Activated T-helper 17 cell treated with anti-CD3 and anti-CD28 coated beads, Interleukin-2, amount 50 U/mL, for 72 hours (primary cell): ENCODE measurements at places on chromosomes 1 and 21.

GRCh38 chr1:42941640-42942330 lies 16.9 kb downstream of the SLC2A1 start:
- peak; percentile 39 for ATAC-seq
- H3K36me3 ChIP-seq: peaks cover 100% of the 10 kb centered on the region
- peaks cover 73% of the 10 kb centered on the region for H3K4me1 ChIP-seq
- no peaks in the 10 kb centered on the region for H3K27me3 ChIP-seq
- peak overlapping the region; percentile 92 for H3K27ac ChIP-seq

- H3K27me3 ChIP-seq: no peaks in the 10 kb centered on the region
- peaks cover 14% of the 10 kb centered on the region for H3K36me3 ChIP-seq
- H3K4me1 ChIP-seq: peaks cover 48% of the 10 kb centered on the region
- H3K27ac ChIP-seq: peak overlapping the region; percentile 93
Observed at GRCh38 chr1:211831558-211832323, 1.2 kb upstream of the LPGAT1 start.

GRCh38 chr1:9992910-9993309 lies 4.1 kb upstream of the RBP7 start:
- no peak overlapping the region for H3K4me3 ChIP-seq
- H3K27me3 ChIP-seq: peaks cover 14% of the 10 kb centered on the region
- no peak overlapping the region for H3K27ac ChIP-seq
- peaks cover 5% of the 10 kb centered on the region for H3K4me1 ChIP-seq

DNA sequence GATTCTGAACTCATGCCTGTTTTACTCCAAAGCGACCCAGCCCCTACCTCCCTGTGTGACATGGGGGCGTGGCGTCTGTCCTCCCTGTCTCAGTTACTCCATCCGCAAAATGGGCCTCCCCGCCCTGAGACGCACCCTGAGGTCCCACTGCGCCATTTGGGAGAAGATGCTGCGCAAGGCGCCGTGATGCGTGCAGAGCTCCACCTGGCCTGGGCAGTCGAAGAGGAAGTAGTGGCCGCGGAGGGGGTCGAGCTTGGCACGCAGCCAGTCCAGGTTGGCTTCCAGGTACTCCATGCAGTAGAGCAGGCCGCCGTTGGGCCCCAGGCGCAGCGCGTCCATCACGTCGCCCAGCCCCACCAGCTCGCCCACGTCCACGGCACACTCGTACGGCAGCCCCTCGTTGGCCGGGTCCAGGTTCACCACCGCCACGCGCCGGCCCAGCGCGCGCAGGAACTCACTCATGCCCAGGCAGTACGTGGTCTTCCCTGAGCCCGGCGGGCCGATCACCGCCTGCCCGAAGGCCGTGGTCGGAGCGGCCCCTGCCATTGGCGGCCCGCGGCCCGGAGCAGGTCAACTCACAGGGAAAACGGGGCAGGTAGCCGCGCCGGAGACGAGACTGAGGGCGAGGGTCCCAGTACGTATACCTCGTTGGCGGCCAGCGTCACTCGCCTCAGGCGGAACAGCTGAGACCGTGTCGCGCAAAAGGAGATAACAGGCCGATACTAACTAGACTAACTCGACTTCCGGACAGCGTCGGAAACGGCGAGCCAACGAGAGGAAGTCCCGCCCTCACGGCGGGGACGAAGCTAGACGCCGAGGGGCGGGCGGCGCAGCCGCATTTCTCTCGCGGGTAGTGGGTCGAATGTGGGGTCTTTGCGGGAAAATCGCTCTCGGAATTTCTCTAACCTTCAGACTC lies at the start of gene GPN2:
Gene GPN2 (minus strand): TSS at position 733 of the 916 bp plus-strand sequence. CDS start 187 bp downstream, at position 546.
- no peaks in the 10 kb centered on the region for H3K27me3 ChIP-seq
- peaks cover 87% of the 10 kb centered on the region for H3K36me3 ChIP-seq

DNA sequence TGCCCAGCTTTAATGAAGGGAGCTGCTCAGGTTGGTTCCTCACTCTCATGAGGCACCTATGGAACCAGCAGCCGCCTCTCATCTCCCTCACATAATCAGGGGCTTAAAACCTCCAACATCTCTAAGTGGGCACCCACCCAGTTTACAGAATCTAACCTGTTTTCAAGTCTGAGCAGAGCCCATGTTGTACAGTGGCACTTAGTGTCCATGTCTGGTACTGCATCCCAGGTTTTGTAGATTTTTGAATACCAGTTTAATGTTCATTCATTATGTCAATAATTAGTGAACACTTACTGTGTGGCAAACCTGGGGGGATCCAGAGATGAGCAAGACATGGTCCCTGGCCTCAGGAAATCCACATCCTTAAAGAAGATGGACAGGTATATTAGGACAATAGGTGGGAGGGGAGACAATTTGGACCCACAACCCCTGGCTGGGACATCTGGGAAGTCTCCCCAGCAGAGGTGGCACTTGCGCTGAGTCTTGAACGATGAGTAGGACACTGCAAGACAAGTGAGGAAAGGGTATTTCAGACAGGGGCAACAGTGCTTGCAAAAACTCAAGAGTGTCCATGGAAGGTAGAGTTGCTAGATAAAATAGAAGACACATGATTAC lies 83.3 kb downstream of the LACTBL1 start:
- ATAC-seq: no peak
- no peaks in the 10 kb centered on the region for H3K36me3 ChIP-seq
- no peaks in the 10 kb centered on the region for H3K27me3 ChIP-seq
- no peak overlapping the region for H3K27ac ChIP-seq
- H3K4me1 ChIP-seq: peaks cover 11% of the 10 kb centered on the region

DNA sequence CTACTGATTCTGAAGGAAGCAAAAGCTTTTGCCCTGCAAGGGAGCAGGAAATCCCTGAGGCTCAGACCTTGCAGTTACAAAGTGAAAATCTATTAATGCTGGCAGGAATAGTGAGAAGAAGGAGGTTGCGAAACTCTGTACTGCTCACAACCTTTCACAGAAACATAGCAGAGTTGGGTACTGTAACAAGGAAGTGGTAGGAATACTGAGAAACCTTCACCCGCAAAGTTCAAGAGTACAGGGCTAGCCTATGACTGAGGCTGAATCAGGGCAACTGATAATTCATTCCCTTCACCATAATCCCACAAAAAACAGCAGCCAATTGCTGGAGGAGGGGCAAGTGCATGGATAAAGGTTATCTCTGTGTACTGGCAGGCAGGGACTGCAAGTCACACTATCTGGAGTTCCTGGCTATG lies 23.9 kb upstream of the KCTD3 start:
- H3K4me3 ChIP-seq: no peak overlapping the region
- H3K27ac ChIP-seq: no peak overlapping the region
- no peaks in the 10 kb centered on the region for H3K4me1 ChIP-seq
- H3K27me3 ChIP-seq: no peaks in the 10 kb centered on the region
- ATAC-seq: peak; percentile 87
- no peaks in the 10 kb centered on the region for H3K36me3 ChIP-seq

DNA sequence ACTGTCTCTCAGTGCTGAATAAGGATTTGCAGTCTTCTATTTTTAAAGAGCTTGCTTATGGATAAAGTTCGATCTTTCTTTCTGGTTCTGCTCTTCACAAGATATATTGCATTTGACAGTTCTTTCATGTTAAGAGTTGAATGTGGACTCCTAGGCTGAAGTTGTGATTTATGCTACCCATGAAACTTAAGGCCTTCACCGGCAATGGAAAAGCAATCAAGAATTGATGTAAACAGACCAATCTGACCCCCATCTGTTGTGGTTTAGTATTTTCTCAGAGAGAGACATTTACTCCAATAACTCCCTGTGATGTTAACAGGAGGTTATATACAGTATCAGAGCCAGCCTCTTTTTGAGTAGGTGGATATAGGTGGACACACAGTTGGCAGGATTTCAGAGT lies 165.8 kb downstream of the PAPPA2 start:
- no peaks in the 10 kb centered on the region for H3K36me3 ChIP-seq
- H3K27ac ChIP-seq: no peak overlapping the region
- H3K4me3 ChIP-seq: no peak overlapping the region
- ATAC-seq: no peak
- peaks cover 4% of the 10 kb centered on the region for H3K27me3 ChIP-seq

DNA sequence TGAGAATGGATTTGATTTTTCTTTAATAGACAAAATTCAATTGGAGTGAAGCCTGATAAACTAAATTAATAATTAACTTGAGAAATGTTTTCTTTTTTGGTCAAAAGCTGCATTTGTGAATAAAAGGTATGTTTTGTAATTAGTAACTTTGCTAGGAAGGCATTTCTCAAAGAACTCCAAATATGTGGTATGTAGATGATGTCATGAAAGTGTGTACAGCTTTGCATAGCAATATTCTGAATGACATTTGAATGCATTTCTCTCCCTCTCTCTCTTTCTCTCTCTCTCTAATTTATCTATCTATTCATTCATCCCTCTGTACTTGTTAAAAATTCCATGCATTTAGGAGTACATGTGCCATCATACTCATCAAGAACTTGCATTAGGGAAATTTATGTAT lies 109.1 kb upstream of the ADAMTS5 start:
- H3K4me1 ChIP-seq: no peaks in the 10 kb centered on the region
- H3K4me3 ChIP-seq: no peak overlapping the region
- no peak overlapping the region for H3K27ac ChIP-seq
- no peaks in the 10 kb centered on the region for H3K27me3 ChIP-seq
- ATAC-seq: no peak
- H3K36me3 ChIP-seq: no peaks in the 10 kb centered on the region

GRCh38 chr1:67801903-67802302 lies 31.4 kb downstream of the GNG12 start:
- no peak for ATAC-seq
- no peak overlapping the region for H3K4me3 ChIP-seq
- no peak overlapping the region for H3K27ac ChIP-seq
- H3K4me1 ChIP-seq: no peaks in the 10 kb centered on the region

DNA sequence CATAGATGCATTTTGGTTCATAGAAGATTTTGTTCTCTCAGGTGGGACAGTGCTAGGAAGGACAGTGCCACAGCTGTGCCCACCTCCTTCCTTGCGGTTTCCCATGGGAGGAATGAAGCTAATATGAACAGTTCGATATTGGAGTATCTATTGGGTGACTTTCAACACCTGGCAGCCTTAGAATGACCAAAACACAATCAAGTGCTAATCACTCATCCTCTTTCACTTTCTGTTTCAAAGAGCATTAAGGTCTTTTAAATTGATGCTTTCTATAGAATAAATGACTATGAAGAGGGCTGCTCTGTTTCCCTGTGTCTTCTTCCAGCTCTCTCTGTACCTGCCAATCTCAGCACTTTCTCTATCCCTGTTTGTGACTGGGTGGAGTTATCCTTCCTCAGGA lies 784.0 kb downstream of the MRPL39 start:
- H3K27me3 ChIP-seq: no peaks in the 10 kb centered on the region
- no peak for ATAC-seq
- no peak overlapping the region for H3K4me3 ChIP-seq
- no peak overlapping the region for H3K27ac ChIP-seq

DNA sequence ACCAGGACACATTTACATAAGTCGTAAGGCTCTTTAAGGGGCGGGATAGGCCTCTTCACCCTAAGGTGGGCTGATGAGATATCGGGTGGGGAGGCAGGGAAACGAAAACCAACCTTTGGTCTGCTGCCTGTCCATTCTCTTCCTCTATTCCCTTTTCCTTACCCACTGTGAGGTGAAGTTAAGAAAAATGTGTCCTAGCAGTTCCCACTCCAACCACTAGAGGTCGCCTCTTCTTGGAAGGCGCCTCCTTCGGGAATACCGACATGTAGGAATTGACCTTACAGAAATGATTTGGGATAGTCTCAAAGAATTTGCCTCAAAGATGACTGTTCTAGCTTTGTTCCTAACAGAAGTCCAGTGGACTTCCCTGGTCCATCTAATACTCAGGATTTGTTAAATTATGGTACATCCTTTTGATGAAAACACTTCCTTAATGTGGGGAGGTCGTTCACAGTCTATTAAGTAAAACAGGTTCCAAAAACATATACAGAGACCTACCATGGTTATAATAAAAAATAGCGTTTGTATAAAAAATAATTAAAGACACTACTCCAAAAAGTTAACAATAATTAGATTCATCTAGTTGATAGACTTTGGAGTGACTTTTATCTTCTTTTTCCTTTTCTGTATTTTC lies 14.1 kb downstream of the AZIN2 start:
- peaks cover 17% of the 10 kb centered on the region for H3K4me1 ChIP-seq
- H3K36me3 ChIP-seq: no peaks in the 10 kb centered on the region
- no peak overlapping the region for H3K4me3 ChIP-seq
- no peak for ATAC-seq

GRCh38 chr1:87428883-87429282 lies 100.2 kb downstream of the LMO4 start:
- ATAC-seq: no peak
- no peak overlapping the region for H3K4me3 ChIP-seq
- no peaks in the 10 kb centered on the region for H3K36me3 ChIP-seq
- H3K27me3 ChIP-seq: peaks cover 12% of the 10 kb centered on the region
- H3K4me1 ChIP-seq: no peaks in the 10 kb centered on the region

- no peaks in the 10 kb centered on the region for H3K36me3 ChIP-seq
- no peak for ATAC-seq
- H3K27me3 ChIP-seq: peaks cover 9% of the 10 kb centered on the region
- no peak overlapping the region for H3K27ac ChIP-seq
Observed at GRCh38 chr21:41666641-41667081, 100.2 kb downstream of the RIPK4 start.

DNA sequence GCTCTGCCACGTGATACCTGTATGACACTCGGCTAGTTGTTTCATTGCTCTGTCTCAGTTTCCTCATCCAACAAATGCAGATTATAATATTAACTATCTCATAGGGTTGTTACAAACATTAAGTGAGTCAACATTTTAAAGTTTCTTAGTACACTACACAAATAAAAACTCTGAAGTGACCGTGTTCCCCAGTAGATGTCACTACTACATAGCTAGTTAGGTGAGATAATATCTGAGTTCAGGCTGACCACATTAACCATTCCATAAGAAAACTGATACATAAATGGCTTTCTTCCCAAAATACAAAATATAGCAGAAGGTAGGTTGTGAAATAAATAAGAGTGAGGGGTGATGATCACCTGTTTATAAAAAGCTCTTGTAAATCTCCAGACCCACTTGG lies 214.1 kb downstream of the NUF2 start:
- H3K36me3 ChIP-seq: no peaks in the 10 kb centered on the region
- ATAC-seq: no peak
- no peak overlapping the region for H3K4me3 ChIP-seq
- no peaks in the 10 kb centered on the region for H3K4me1 ChIP-seq
- no peaks in the 10 kb centered on the region for H3K27me3 ChIP-seq
- no peak overlapping the region for H3K27ac ChIP-seq

- H3K27ac ChIP-seq: no peak overlapping the region
- H3K4me3 ChIP-seq: no peak overlapping the region
- peaks cover 87% of the 10 kb centered on the region for H3K36me3 ChIP-seq
- ATAC-seq: no peak
- H3K27me3 ChIP-seq: no peaks in the 10 kb centered on the region
Observed at GRCh38 chr1:171727778-171728177, 14.1 kb downstream of the VAMP4 start.

DNA sequence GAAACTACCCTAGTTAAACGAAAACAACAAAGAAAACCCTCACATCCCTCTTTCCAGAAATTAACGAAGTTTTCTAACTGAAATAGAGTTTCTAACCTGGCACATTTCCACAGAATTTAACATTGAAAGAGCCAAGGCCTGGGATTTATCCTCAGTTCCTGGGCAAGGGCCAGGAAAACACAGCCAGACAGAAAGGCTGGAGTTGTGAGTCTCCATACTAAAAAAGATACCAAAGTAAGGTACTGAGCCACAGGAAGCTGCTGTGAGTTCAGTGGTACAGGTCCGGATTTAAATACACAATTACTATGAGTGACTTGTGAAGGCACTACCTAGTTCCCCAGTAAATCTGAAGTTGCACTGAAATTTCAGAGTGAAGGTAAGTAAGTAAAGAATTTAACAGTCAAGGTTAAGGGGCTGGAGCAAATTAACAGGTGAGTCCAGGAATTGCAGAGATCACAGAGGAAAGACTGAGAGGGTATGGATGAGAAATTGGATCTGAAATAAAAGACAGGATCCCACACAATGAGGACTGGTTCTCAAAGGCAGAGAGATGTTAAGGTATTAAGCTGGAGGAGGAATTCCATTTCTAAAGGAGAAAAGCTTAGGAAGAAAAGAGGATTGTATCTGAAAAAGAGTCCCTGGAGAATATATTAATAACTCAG lies 905 bp downstream of the LIX1L start:
- peaks cover 47% of the 10 kb centered on the region for H3K4me1 ChIP-seq
- H3K36me3 ChIP-seq: peaks cover 58% of the 10 kb centered on the region
- H3K27ac ChIP-seq: peak overlapping the region; percentile 89
- no peak for ATAC-seq
- H3K4me3 ChIP-seq: peak overlapping the region; percentile 95
